ENCODE measurements at places on chromosomes 3 and 15.

DNA sequence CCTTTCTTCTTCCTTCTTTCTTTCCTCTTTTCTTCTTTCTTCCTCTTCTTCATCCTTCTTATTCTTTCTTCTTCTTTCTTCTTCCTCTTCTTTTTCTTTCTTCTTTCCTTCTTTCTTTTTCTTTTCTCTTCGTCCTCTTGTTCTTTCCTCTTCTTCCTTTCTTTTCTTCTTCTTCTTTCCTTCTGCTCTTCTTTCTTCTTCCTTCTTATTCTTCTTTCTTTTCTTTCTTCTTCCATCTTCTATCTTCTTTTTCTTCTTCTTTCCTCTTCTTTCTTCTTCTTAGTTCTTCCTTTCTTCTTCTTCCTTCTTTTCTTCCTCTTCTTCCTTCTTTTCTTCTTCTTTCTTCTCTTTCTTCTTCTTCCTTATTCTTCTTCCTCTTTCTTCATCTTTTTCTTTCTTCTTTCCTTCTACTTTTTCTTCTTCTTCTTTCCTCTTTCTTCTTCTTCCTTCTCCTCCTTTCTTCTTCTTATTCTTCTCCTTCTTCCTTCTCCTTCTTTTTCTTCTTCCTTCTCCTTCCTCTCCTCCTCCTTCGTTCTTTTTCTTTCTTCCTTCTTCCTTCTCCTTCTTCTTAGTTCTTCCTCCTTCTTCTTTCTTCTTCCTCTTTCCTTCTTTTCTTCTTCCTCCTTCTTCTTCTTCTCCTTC, 37.8 kb downstream of the SPG21 start:
- no peak for DNase-seq

GRCh38 chr3:133901083-133901482, 5.4 kb upstream of the RAB6B start:
- DNase-seq: no peak

GRCh38 chr15:37138591-37139215, 38.4 kb upstream of the MEIS2 start:
- no peak for DNase-seq

DNA sequence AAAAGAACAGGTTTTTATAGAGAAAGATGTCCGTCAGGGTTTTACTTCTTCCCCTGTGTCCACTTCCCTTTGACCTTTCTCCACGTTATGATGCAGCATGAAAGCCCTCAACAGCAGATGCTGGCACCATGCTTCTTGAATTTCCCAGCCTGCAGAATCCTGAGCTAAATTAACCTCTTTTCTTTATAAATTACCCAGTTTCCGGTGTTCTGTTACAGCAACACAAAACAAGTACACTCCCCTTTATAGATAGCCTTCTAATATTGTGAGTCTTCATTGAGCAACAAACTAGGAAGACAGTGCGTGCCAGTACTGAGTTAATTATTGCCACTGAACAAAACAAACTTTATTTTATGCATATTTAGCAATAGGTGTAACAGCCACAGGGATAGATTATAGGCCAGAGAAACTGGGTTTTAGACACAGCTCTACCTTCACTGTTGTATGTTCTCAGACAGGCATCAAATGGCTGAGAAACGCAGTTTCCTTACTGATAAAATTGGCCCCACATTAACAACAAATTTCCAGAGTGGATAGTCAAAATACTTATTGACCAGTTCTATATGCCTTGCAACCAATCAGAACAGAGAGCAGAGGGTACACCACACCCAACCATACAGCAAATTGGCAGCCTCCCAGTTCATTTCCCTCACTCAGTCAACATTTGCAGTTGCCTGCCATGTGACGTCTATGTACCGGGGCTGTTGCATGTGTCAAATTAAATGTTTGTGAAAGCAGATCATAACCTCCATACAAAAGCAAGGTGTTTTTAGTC, 14.4 kb upstream of the TBL1XR1 start:
- no peak for DNase-seq

GRCh38 chr3:81929697-81930096, 168.3 kb upstream of the GBE1 start:
- no peak for DNase-seq

DNA sequence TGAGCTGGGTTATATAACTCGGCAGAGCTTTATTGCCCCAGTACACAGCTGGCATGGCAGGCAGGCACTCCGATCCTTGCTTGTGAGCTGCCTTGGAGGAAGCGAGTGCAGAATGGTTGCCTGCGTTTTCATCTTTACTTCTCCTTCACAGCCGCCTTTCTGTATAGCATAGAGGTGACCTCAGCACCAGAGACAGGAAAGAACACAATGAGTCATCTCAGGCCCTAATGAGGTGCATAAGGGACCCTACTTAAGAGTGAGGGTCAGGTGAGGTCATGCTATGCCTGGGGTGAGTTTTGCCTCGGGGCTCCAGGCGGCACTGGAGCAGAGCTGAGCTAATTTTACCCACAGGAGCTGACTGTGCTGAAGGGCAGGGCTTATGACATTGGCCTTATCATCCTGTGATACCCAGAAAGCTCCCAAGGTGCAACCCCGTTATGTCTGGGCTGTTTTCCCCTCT, 43.5 kb downstream of the LPP start:
- no peak for DNase-seq

DNA sequence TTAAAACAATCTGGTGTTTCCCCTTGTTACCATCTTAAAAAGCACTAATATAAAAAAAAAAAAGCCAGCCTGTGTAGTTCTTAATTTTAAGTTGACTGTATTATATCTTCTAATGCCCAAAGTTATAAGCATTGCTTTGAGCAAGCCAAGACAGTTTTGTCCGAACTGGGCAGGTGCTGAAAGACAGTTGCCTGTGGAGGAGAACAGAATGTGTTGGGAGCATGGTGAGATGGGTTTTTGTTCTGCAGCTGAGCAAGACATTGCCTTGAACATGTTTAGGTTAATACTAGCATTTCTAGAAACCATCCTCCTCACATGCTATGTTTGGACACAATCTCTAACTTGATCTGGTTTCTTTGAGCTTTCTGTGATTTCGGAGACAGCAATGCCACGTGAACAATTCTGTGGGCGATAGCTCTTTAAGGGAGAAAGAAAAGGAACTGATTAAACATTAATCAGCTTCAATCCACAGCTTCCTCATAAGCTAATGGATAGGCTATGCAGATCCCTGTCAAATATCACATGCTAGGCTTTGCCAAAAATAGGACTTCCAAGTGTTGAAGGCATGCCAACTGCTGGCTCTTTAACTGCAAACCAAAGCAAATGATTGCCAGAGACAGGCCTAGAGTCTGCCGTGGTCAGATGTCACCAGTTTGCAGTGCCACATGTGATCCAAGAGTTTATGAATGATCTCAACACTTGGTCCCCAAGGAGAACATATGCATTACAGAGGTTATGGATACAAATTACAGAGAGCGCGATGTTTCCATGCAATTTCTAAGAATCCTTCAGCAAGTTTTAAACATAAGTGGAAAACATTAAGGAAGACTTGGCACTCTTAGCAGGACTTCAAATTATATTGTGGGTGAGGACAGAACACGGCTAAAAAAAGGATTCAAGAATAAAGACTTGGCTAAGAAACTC, 428.1 kb downstream of the ROBO2 start:
- peak; percentile 12 for DNase-seq

GRCh38 chr15:90599644-90600043, 69.9 kb downstream of the CRTC3 start:
- DNase-seq: no peak

DNA sequence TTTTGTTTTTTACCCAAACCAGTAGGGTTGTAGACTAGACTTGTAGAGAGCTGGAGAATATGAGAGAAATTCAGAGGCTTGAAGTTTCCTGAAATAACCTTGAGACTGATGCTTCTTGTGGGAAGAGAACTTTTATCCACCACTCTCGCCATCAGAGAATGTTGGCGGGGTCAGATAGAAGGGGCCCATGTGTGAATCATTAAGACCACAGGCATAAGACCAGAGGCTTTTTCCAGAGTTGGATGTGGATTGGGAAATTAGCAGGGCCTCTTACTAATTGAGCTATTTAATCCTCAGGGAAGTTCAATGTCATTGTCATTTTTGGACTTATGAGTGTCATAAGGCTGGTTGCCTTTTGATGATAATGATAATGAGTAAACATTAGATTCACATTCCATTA, 246.9 kb upstream of the THRB start:
- DNase-seq: no peak

DNA sequence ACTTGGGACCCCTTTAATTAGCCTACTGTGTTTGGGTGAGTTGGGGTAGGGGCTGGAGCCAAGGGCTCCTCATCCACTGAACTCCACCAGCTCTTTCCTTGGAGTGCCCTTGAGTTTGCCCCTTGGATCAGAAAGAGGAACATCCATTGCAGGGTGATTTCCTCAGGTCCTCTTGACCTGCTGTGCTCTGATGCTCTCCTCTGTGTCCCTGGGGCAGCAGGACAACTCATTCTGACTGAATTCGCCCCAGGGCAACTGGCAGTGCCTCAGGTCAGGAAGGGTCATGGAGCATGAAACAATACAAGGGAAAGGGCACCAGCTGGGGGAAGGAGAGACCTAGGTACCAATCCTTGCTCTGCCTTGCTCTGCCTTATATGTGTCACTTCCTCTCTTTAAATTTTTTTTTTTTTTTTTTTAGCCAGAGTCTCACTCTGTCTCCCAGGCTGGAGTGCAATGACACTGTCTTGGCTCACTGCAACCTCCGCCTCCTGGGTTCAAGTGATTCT, 47.8 kb downstream of the BSN start:
- DNase-seq: no peak

DNA sequence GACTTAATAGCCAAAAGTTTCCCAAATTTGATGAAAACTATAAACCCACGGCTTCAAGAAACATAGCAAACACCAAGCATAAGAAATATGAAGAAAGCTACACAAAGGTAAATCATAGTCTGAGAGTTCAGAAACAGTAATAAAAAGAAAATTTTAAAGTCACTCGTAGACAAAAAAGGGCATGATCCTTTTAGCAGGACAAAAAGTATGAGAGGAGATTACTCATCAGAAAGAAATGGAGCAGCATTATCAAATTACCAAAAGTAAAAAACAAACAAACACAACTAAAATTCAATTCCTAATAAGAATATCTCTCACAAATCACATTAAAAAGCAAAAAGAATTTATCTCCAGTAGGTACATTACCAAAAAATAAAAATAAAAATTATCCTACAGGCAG, 279.4 kb upstream of the UBE2E2 start:
- no peak for DNase-seq

GRCh38 chr15:85071504-85071903, 89.8 kb downstream of the PDE8A start:
- DNase-seq: no peak

- DNase-seq: peak; percentile 84
Observed at GRCh38 chr3:71955240-71956068, 170.5 kb upstream of the PROK2 start.

- DNase-seq: no peak
Observed at GRCh38 chr3:25259871-25260270, 168.2 kb upstream of the RARB start.

GRCh38 chr15:44130778-44131177, 64.3 kb downstream of the FRMD5 start:
- no peak for DNase-seq

DNA sequence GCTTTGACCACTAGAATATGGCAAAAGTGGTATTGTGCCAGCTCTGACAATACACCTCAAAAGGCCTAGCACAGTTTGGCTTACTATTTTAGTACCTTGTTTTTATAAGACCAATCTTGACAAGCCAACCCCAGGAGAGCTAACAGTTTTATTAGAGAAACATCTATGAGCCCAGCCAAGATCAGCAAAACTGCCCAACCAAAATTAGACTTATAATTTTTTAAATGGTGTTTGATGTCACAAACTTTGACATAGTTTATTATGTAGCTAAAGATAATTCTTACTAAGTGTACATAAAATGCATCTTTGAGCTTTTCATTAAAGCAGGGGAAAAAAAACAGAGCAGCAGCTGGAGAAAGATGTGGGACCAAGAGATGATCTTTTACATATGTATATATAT, 537.5 kb downstream of the ZPLD1 start:
- DNase-seq: no peak

DNA sequence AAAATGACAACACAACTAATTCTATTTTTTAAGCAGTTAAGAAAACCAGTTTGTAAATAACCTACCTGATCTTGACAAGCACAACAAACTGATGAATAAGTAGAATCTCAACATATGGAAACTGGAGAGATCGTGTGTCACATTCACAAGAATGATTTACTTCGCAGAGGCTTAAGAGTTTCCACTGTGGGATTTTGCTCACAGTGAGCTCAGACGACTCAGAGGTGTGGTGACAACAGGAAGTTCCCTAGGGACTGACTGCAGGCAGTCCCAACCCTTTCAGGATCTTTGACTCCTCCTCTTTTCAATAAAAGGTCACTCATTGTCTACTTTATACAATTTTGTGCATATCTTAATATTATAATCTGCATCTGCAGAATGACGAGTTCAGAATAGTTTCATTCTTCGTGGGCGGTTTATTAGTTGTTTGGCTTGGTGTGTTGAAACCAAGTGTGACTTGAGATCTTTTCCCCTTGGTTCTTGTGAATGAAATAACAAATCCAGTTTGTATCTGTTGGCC, at the start of gene LIPH:
TSS of gene LIPH (minus strand) at position 231 of the 520 bp plus-strand sequence. CDS start at position 114, 117 bp downstream.
- DNase-seq: peak; percentile 34

DNA sequence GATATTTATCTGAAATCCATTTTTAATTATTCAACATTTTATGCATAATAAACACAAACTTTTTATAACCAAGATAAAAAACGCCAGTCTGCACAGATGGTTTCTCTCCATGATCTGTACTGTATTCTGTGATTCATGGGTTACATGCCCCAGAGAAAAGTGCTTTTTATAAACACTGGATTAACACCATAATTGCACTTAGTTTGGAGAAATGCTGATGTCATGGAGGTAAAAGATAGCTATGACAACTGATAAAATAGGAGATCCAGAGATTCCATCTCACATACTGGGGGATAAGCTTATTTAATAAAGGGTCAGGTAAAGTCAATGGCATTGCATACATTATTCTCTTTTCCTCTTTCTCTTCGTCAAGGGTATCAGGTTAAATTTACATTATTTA, 1460.4 kb upstream of the ALCAM start:
- DNase-seq: no peak

- no peak for DNase-seq
Observed at GRCh38 chr3:58864480-58864879, 185.3 kb downstream of the CFAP20DC start.

DNA sequence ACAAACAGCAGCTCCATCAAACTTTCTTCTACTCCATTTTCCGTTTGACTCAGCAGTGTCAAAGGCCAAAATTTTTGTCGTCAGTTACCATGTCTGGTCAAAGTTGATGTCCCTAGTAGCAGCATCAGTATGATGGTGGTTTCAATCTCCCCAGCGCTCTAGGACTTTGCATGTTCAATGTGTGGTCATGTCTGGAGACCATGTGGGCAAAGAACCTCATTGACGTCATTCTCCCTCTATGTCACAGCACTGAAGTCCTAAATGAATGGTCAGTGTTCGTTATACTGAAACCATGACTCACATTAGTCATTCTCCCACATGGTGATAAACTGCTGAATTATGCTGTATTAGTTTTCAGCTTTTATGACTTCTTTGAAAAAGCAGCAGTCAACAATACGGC, 23.2 kb downstream of the SHC4 start:
- peak; percentile 91 for DNase-seq

GRCh38 chr15:98699591-98700424, 51.5 kb downstream of the IGF1R start:
- DNase-seq: no peak

All from AG10803 (cell line).